Peyer's patch (tissue), 4 donors: ENCODE measurements at places on chromosomes 1 and 21.

DNA sequence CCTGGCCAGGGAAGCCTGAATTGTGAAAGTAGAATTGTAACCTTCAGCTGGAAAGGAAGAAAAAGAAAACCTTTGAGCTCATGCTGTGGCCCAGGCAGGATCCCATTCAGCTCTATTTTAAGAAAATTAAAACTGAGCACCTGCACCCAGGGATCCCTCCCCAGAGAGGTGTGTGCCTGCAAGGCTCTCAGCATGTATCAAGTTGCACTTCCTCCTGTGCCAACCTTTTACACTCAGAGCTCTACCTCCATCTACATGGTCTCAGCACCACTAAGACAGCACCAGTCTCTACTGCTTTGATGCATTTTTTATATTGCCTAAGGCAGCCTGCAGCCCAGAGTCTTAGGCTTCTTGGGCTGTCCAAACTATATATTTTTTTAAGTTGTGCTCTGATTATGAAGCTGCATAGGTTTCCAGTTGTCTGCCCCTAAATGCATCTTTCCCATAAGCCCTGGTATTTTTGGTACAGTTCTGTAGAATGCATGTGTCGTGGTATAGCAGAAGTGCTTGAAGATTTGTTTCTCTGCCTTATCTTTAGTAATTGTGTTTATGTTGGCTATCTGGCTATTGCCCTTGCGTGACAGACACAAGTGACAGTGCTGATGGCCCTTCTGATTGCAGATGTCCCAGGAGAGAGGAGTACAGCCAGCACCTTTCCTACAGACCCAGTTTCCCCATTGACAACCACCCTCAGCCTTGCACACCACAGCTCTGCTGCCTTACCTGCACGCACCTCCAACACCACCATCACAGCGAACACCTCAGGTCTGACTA is 63.1 kb downstream of the PTPRC start:
- no peak for DNase-seq

- no peak for DNase-seq
Observed at GRCh38 chr21:15895142-15896106, 165.6 kb downstream of the USP25 start.

- DNase-seq: no peak
Observed at GRCh38 chr1:164861632-164862031, 302.6 kb downstream of the PBX1 start.

DNA sequence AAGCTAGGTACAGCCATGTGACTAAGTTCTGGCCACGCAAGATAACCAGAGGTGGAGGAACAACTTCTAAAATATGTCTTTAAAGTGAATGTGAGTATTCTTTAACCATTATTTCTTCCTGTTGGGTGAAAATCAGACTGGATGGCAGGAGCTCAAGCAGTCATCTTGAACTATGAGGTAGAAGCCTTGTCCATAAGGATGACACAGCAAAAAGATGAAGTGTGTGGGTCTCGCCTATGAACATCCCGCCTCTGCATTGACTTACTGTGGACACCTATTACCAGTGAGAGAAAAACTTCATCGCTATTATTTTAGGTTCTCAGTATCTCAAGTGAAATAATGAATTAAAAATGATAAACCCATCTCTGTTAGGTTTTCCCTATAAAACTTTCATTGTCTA is 365.3 kb downstream of the USH2A start:
- no peak for DNase-seq

DNA sequence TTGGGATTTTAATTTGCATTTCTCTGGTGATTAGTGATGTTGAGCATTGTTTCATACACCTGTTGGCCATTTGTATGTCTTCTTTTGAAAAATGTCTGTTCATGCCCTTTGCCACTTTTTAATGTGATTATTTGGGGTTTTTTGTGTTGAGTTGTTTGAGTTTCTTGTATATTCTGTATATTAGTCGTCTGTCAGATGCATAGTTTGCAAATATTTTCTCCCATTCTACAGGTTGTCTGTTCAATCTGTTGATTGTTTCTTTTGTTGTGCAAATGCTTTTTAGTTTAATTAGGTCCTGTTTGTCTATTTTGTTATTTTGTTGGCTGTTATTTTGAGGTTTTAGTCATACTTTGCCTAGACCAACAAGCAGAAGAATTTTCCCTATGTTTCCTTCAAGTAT is 164.0 kb upstream of the CXADR start:
- no peak for DNase-seq

GRCh38 chr21:28975397-28975796 is 17.3 kb downstream of the LTN1 start:
- DNase-seq: no peak

DNA sequence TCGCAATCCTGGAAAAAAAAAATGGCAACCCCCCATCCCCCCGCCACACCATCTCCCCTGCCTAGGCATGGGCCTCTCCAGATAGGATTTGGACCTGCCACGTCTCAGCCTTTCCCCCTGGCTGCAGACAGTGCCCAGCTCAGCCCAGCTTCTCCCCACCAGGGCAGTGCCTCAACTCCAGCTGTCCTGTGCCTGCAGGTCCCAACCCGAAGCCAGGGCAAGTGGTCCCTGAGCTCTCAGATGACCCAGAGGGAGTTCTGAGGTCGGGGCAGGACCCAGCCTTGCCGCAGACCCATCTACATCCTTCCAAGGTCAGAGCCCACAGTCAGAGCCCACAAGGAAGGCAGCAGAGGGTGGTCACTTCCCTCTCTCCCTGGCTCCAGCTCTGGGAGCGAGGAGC is 86.7 kb upstream of the POU3F1 start:
- DNase-seq: no peak

DNA sequence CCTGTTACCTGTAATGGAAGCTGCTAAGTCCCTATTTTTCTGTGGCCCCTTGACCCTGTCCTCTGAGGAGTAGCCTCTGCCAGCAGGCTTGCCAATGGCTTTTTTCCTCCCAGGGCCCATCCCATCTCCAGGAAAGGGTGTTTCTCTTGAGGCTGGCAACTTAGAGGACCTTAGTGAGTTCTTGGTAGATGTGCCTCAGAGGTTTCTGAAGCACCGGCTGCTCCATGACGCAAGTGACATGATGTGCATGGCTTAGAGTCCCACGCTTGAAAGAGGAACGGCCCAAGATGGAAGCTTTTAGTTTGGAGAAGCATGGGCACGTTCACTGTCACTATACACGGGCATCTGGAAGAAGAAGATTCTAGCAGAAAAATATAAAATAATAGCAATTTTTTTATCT is 63.0 kb downstream of the TGFB2 start:
- DNase-seq: no peak

GRCh38 chr1:74618974-74619373 is 54.6 kb downstream of the ERICH3 start:
- DNase-seq: no peak
